ENCODE measurements at places on chromosomes 1 and 21. TPM values are rescaled to one million over a fixed set of nuclear protein-coding genes. Genes with fewer than 3 reads are reported as not detected.

Gene LORICRIN
- not detected for total RNA-seq

Gene DPT
- not detected for total RNA-seq

Gene GFI1
- 2.0 TPM for total RNA-seq

Gene CLCA4
- not detected for total RNA-seq

Gene AZIN2
- 0.20 TPM for total RNA-seq

Gene FALEC
- total RNA-seq, result not detected

Gene WNT4
- not detected for total RNA-seq

Gene MYBPH
- total RNA-seq, result not detected

Gene CDK11A
- 11.0 TPM for total RNA-seq

DNA sequence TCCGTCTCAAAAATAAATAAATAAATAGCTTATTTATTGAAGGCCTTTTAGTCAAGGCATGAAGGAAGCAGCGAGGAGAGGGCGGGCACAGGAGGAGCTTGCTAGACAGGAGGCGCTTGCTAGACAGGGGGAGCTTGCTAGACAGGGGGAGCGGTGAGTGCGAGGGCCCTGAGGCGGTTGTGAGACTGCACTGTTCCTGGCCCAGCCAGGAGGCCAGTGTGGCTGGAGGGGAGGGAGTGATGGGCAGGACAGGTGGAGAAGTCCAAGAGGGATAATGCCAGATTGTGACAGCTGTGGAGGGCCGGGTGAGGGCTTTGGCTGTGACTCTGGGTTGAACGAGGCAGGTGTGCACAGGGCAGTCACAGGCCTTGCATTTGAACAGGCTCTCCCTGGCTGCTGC lies 18.2 kb downstream of the KIF17 start:
- DNase-seq, result no peak

DNA sequence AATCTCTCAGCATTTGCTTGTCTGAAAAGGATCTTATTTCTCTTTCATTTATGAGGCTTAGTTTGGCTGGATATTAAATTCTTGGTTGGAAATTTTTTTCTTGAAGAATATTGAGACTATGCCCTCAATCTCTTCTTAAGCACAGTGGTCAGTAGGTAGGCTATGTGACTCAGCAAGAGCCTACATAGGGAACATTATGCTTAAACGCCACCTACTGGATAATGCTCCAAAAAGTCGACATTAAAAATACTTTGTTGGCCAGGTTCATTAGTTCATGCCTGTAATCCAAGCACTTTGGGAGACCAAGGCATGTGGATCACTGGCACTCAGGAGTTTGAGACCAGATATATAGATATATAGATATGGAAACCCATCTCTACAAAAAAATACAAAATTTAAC lies 678.0 kb upstream of the USP24 start:
- DNase-seq, result peak; percentile 63

- DNase-seq, result no peak
Observed at GRCh38 chr1:110074166-110074565, 3.7 kb upstream of the ALX3 start.

GRCh38 chr1:29655945-29656850 lies 419.9 kb downstream of the PTPRU start:
- DNase-seq, result peak; percentile 21

GRCh38 chr1:37484325-37485051 lies 10.1 kb downstream of the ZC3H12A start:
- no peak for DNase-seq

- no peak for DNase-seq
Observed at GRCh38 chr1:90989990-90990389, 31.8 kb downstream of the ZNF644 start.

DNA sequence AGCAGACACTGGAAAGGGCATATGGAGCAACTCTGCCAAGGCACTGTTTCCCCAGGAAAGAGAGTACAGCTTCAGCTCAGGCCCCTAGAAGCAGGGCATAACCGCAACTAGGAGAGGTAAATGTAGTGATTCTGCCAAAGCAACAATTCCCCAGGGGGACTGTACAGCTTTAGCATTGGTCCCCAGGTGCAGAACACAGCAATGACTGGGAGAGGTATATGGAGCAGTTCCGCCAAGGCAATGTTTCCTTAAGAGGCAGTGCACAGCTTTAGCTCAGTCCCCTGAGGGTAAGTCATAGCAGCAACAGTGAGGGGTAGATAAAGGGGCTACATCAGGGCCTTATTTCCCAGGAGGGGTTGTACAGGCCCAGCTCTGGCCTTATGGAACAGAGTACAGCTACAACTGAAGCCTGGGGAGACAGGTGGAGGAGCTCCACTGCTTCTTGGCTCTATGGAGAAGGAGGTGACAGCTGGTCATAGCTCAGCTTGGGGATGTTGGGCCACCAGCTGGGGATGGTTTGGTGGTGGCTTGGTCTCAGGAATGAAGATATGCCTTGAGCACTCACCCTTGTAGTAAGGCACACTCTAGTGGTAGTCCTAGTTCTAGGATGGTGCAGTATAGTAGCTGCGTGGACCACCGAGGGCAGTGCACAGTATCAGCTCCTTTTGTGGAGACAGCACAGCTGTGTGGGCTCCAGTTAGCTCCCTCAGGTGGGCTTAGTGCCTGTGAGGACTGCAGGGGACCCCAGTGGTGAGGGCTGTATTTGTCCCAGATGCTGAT lies 582.7 kb downstream of the PTPRC start:
- DNase-seq, result no peak

GRCh38 chr1:24699628-24700027 lies 45.6 kb upstream of the CLIC4 start:
- DNase-seq, result peak; percentile 65

DNA sequence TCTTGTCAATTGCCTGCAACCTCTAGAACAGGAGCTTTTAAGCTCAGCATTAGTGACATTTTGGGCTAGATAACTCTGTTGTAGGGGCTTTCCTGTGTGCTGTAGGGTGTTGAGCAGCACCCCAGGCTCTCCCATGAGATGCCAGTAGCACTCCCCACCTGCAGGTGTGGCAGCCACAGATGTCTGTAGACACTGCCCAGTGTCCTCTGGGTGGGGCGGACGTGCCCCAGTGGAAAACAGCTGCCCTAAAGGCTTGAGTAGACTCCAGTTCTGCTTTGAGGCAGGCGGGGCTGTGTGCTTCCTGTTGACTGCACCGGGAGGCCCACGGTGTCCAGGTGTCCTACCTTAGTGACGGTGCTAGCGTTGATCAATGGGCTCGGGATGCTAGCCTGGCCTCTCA lies 16.9 kb upstream of the PWP2 start:
- DNase-seq, result no peak

GRCh38 chr1:196372896-196373536 lies 235.2 kb downstream of the KCNT2 start:
- DNase-seq, result peak; percentile 35

DNA sequence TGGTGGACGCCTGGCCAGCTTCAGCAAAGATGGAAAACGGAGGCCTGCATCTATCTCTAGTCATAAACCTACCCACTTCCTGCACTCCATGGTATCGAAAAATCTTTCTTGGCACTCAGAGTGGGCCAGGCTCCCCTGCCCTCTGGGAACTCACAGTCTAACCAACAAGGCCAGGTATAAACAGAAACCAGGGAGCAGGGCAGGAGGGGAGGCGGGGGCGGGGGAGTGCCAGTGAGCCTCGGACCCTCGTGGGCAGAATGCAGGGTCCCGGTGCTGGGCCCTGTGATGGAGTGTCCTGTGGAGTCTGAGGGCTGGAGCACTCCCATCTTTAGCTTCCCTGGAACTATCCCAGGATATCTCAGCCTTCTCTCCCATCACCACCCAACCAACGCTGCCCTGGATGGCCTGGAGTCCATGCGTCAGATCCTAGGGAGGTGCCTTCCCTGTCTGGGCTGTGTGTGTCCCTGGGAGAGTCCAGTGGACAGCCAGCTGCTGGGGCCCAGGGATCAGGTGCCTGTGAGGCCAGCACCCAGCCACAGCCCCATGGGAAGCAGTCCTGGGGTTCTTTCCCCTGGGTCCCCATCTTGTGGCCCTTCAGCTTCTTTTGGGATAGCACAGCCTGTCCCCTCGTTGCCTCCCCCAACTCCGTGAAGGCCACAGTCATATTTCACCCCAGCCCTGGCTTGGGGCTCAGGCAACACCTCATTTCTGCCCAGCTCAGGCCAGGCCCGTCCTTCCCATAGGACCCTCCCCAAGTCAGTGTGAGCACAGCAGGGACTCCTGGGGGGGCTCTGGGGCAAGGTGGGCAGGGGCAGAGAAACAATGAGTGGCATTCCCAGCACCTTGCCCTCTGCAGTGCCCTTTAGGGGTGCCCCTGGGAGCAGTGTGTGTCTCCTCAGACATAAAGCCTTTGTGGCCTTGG lies 1.1 kb upstream of the EPS8L3 start:
- no peak for DNase-seq

DNA sequence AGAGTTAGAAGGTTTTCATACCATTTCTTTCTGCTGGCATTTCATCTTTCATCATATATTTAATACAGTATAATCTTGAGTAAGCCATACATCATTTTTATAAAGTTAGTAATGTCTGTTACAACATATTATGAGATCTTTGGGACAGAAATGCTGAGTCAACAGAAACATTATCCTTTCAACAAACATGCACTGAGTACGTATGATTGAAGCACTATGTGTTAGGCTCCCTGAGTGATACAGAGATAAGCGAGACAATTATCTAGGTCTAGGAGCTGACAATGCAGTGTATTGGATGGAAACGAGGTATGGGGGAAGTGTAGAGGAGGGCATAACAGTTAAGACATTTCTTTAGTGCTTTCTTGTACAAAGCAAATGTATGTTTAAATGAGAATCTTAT lies 19.7 kb upstream of the GPR52 start:
- no peak for DNase-seq

- no peak for DNase-seq
Observed at GRCh38 chr1:230158415-230159291, 91.6 kb downstream of the GALNT2 start.

DNA sequence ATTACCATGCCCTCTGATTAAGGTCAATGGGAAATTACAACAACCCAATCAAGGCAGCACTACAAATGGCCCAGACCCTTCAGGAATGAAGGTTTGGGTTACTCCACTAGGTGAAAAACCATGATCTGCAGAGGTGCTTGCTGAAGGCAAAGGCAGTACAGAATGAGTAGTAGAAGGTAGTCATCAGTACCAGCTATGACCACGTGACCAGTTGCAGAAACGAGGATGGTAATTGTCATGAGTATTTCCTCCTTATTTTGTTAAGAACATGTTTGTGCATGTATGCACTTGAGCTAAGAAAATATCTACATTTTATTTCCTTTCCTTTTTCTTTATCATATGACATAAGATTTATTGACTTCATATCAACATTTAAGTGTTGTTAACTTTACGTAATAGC lies 607.1 kb downstream of the KCNT2 start:
- no peak for DNase-seq

DNA sequence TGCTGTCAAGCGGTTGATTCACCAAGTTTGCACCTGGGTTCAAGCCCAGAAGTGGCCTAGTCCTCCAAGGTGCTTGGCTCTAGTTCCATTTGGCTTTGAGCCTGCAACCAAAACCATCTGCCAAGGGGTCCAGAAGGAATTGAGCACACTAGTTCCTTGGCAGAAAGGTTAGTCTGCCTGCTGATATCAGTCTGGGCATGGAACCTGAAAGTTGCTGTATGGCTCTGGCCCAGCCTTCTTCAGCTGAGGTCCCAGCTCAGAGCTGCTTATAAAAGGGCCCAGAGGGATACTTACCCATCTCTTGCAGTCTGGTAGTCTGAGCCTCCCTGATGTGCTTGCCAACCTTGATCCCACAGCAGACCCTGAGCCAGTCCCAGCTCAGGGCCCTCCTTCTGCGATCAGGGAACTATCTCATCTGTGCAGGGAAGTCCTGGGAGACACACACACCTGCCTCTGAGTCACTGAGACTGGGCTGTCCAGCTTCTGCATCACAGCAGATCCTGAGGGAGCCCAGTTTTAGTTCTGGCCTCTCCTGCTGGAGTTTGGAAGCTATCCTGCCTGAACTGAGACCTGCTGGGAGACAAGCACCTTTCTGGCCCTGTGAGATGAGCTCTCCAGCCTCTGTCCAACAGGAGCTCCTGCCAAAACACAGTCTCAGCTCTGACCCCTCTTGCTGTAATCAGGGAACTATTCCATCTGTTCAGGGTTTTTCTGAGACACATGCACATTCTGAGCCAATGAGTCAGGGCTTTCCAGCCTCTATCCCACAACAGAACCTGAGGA lies 75.8 kb downstream of the CTH start:
- DNase-seq, result peak; percentile 86

GRCh38 chr1:110538921-110539320 lies 19.9 kb upstream of the KCNA10 start:
- peak; percentile 39 for DNase-seq

DNA sequence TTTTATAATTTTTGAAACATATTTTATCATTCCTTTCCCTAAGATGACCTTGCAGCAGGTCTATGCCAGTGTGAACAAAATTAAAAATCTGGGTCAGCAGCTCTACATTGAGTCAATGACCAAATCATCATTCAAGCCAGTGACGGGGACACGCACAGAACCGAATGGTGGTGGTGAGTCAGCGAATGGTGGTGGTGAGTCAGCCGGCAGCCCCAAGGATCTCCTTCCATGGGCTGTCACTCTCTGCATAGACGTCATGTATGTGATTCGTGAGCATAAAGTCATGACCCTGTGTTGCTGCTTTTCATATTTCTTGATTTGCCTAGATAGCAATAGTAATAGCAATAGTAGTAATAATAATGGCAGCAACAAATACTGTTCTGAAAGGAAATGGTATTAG lies 26.3 kb downstream of the PER3 start:
- peak; percentile 91 for DNase-seq
